ENCODE measurements at places on chromosomes 2 and 18.

DNA sequence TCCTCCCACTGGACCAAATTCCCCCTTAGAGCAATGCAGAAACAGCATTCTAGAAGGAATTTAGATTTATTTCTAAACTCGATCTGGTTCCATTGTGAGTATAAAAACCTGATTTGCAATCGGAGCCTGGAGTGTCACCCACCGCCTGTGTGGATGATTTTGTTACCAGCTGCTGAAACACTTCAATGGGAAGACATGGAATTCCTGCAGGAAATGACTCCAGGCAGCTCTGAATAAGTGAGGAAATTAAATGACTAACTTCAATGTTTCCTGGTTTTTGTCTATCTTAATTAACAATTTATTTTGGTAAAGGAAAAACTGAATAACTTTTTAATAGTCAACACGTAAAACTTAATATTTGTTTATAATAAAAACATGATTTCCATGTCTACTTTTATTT, 19.3 kb downstream of the CTAGE1 start:
- DNase-seq = no peak

DNA sequence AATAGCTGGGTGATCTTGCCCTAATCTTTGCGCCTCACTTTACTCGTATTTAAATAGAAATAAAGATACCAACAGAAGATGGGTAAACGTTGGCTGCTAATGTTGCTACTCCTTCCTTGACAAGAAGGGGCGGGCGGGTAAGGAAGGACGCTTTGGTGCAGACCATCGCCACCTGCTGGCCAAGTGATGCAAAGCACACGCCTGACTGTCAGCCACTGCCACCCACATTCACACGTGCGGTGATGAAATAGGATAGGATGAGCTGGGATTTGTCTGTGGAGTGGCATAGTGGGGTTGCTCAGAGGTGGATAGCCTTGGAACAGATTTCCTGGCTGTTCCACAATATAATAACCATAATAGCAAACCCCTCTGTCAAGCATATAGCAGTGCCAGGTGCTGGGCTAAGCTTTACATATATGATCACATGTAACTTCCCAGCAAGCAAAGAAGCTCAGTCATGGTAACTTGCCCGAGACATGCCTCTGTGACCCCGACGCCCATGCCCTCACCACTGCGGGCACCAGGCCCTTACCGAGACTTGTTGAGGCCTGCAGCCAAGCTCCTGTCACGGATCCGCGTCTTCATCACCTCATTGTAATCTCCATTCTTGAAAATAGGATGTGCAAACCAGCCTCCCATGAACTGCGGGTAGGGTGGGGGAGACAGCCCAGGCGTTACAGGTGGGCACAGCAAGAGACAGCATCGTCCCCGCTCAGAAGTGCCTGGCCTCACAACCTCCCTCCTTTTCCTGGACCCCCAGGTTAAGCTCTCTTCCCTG, 39.3 kb downstream of the LCT start:
- DNase-seq = peak; percentile 57

DNA sequence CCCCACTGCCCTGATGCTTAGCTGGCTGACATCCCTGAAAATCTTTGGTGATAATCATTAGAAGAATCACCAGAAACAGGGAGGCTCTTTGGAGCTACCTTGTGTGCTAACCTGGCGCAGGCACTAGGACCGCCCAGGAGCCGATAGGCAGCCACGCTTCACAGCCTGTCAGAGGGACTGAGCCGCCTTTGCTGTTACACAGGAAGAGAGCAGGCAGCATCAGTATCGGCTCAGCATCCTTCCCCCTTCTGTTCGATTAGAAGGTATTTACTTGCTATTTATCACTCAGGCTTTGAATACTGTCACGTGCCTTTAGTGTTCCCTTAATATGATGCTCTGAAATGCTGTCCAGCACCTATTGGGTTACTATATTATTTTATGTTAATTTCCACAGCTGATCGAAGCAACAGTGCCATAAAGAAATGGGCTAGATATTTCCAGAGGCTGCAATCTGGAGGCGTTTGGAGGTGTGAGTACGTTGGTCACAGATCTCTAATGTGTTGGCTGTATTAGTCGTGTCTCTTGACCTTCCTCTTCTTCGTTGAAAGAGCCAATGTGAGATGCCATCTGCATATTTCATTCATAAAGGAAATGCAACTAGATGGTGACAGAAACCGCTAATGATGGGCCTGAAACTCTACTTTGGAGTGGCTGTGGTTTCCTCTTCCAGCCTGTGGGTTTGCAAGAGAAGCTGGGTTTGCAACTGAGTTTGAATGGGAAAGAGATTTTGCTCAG, 110.4 kb upstream of the RAB27B start:
- DNase-seq = no peak

DNA sequence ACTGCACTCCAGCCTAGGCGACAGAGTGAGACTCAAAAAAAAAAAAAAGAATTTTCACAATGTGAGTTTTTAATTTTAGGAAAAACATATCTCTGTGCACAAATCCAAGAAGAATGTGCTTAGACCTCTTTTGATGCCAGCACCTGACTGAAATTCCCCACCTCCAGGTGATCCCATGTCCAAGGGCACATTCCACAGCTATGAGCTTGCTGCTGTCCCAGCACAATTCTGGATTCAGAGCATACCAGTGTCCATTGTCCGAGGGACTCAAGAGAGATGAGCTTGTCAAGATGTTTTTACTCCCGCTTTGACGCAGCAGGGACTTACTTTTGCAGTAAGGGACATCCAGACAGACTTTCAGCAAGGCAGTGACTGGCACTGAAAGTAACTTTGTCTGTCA, 489.1 kb upstream of the ACVR2A start:
- DNase-seq = no peak

DNA sequence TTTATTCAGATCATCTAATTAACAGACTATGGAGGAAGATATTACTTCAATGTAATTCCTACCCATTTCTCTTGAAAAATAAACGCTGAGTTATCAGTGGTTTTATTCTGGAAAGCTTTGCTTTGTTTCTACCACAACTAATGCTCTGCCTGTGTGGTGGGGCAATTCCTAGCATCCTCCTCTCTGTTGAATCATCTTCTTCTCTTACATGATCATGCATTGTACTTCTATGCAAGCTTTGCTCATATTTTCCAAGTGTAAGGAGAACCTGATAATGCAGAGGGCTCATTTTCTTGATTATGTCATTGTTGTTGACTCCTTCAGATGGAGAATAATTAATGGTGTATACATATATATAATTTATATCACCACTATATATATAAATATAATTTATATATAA, 46.7 kb downstream of the CCDC195 start:
- DNase-seq = no peak

DNA sequence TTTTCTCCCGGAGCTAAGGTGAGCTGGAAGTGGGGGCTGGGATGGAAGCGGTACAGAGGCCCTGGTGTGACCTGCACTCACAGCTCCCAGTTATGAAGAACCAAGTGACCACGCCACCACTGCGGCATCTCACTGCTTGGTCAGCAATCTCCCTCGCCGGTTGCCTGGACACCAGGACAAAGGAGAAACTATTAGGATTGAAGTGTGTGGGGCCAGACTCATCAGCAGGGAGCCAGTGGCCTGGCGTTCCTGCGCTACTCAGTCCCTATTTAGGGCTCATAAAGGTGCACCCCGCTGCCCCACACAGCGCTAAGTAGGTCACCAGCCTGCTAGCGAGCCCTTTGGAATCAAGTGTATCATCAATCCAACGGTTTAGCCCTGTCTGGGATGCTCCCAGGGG, 82.9 kb downstream of the ZCCHC2 start:
- DNase-seq = no peak

DNA sequence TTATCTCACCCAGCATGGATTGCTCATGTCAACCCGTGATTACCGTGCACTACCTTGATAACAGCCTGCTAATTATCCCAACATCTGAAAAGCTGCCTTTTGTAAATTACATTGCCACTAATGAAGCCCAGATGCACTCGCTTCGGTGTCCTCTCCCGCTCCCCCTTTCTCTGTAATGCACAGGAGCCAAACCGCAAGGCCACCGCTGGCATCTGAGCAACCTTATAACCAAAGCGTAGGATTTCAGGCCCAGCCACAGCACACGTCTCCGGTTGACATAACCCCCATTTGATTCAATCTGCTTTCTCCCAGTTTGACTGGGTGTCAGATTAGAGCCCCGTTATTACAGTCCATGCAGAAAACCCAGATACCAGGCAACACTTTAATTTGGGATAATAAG, 341.2 kb downstream of the ALK start:
- DNase-seq = peak; percentile 55

DNA sequence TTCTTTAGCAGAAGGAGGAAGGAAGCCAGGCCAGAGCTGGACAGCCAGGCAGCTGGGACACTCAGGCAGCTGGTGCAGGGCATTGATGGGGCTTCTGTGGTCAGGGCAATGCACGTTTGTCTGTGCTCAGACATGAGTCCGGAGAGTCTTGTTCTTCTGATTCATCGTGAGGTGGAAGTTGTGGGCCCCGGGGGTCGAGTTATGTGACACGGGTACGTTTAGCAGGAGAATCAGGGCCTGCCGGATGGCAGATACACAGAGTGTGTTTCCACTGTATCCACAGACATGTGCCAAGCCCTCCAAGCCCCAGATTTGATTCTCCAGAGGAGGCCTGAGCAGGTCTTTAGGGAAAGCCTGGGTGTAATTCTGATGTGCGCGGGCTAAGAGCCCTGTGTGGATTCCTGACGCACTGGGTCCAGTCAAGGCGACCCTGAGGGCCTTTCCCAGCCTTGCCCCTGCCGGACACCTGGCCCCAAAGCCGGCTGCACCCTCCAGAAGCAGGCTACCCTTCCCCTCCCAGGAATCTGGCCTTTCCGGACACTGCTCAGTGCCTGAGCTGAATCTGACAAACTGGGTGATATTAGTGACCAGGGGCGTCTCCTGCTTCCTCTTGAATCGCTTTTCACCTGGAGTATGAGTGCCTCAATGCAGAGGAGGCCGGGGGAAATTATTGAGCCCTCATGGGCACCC, 10.1 kb downstream of the ARHGEF4 start:
- no peak for DNase-seq

DNA sequence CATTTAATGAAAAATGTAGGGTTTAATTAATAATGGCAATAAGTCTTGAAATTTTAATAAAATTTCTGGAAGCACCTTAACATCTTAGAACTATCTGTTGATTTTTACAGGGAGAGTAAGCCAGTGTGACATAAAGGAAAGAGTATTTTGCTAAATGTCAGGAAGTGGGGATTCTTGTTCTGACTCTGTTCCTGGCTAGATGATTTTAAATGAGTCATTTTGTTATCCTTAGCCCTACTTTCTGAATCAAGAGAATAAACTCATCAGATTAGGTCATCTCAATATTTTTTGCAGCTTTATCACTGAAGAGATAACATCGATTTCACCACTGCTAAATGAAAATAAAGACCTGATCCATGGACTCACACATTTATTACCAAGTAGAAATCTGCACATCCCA, 377.5 kb upstream of the CYRIA start:
- DNase-seq = peak; percentile 9

- no peak for DNase-seq
Observed at GRCh38 chr2:63124218-63124617, 73.6 kb downstream of the OTX1 start.

GRCh38 chr2:202201220-202202160, 36.9 kb downstream of the SUMO1 start:
- DNase-seq = no peak

DNA sequence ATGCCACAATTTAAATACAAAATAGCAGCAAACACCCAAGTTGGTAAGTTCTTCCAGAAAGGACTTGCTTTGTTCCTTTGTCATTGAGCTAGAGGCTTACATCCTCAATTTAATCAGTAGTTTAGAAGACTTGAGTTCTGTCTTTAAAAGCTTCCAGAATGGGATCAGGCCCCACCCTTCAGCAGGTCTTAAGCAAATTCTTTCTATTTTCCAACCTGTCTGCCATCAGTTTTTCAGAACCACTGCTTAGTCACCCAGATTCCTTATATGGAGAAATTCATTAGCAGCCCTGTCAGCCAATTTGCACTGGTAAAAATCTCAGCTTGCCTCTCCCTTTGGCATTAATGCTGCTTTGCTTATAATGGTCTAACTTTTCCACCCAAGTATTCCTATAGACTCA, 263.6 kb upstream of the HNMT start:
- no peak for DNase-seq

DNA sequence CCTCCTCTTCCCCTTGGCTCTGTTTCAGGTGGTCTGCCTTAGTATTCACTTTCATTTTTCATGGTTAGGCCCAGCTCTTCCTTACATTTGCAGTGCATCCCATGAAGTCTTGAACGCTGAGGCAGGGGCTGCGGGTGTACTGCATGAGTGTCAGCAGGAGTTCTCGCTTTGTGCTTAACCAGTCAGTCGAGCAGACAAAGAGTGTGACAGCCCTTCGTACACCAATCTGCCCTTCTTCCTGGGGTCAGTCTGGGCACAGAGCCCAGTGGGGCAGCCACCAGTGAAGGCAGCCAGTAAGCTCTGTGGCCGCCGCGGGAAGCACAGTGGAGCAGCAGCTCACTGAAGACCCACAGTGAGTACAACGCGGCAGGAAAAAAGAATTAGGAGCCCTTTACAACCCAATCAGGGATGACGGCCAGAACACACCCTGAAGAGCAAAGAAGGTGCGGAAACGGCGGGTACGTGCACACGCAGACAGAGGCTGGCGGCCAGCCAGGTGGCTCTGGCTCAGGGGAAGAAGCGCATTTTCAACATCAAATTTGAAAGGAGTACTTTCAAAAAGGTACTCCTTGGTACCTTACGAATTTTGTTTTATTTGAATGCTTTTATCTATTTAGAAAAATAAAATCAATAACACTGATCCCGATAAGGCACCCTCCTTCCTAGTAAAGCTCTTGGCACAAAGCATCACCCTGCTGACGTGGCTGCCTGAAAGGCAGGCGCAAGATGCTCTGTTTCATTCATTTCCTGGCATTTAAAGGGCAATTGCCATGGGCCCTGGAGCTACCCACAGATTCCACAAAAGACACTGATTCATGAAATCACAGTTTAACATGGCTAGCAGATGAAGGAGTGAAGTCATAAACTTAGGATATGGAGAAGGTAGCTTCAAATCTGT, 47.0 kb upstream of the SEMA4C start:
- DNase-seq = no peak

Measured in fibroblast of skin of left quadriceps (primary cell).